ENCODE measurements at places on chromosomes 5 and 9.

DNA sequence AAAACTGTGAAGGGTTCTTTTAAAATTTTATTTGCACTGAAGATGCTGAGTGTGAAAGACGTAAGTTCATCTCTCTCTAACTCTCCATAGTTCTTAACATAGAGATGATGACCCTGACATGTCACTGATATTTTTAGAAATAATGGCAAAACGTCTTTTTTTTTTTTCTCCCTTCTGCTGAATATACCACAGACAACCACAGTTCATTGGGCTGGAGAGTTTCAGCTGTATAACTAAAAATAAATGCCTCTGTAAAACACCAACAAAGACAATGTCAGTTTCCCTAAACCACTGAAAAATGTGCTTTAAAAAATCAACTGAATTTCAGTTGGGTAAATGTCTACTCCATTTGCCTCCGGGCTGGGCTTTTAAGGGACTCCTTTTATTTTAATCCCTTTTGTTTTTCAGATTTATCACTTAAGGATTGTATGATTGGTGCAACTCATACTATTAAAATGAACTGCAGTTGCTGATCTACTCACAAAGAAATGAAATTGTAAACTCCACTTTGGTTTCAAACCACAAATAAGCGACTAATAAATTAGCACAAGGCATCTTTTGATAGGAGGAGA lies 830.9 kb upstream of the WWC1 start:
- no peak for DNase-seq

DNA sequence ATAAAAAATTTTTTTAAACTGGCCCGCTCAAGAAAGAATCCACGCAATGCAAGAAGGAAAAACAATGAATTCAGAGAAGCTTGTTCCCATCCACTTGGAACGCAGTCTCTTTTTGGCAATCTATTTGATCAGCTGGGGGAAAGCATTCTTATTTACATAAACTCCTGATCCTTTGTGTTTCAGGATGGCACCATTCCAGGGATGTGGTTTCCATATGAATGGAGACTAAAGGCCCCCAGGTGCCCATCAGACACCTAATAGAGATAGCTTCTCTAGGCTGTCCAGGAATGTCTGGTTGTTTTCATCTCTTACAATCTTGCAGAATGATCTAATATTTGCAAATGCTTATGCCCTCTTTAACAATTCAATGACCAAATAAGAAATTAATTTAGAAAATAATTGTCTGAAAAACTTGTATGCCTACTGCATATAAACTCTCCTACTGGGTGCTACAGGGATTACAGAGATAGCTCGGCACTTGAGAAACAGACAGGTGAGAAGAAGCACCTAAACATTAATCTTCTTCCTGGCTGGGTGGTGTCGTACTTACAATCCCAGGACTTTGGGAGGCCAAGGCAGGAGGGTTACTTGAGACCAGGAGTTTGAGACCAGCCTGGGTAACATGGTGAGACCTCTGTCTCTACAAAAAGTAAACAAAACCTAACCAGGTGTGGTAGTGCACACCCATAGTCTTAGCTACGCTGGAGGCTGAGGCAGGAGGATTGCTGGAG lies 3.0 kb upstream of the RASGRF2 start:
- DNase-seq, result no peak

DNA sequence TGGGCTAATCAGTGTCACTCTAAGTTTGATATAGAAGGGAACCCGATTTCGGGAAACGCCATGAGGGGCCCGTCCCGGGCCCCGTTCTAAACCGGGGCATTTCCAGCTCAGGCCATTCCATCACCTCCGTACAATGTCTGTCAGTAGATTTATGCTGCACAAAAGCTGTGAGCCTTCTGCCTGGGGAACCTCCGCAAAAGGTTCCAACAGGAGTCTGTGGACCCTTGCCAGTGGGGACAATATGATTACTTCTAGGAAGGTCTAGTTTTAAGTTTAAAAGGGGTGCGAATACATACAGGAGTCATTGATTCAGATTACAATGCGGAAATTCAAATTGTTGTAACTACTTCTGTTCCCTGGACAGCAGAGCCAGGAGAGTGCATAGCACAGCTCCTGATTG lies 57.6 kb downstream of the RAPGEF1 start:
- no peak for DNase-seq

DNA sequence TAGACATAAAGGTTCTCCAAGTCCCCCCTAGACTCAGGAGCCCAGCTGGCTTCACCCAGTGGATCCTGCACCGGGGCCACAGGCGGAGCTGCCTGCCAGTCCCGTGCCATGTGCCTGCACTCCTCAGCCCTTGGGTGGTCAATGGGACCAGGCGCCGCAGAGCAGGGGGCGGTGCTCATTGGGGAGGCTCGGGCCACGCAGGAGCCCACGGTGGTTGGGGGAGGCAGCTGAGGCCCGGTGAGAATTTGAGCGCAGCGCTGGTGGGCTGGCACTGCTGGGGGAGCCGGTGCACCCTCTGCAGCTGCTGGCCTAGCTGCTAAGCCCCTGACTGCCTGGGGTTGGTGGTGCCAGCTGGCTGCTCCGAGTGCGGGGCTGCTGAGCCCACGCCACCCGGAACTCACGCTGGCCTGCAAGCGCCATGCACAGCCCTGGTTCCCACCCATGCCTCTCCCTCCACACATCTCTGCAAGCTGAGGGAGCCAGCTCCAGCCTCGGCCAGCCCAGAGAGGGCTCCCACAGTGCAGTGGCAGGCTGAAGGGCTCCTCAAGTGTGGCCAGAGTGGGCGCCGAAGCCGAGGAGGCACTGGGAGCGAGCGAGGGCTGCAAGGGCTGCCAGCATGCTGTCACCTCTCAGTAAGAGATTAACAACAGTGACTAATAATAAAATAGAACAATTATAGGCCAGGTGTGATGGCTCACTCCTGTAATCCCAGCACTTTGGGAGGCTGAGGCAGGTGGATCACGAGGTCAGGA lies 65.9 kb downstream of the SPATA31D1 start:
- no peak for DNase-seq

- no peak for DNase-seq
These were observed at the start of gene IGFBPL1 for GRCh38 chr9:38423973-38424843. Gene IGFBPL1 (minus strand): TSS chr9:38424454. CDS start chr9:38424424, 30 bp downstream.

DNA sequence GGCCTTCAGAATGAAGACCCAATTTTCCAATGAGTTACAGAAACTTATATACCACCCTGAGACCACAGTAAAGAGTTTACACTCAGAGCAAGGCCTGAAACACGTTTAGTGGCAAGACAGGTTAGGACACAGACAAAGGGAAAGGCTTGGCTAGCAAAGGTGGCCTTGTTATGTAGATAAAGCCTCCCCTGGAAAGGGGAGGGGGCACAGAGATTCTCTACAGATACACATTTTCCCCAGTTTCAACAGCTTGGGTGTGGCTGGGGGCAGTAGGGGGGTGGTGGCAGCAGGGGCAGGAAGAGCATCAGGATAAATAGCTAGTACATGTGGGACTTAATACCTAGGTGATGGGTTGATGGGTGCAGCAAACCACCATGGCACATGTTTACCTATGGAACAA lies 51.9 kb upstream of the PPP1R2B start:
- no peak for DNase-seq

DNA sequence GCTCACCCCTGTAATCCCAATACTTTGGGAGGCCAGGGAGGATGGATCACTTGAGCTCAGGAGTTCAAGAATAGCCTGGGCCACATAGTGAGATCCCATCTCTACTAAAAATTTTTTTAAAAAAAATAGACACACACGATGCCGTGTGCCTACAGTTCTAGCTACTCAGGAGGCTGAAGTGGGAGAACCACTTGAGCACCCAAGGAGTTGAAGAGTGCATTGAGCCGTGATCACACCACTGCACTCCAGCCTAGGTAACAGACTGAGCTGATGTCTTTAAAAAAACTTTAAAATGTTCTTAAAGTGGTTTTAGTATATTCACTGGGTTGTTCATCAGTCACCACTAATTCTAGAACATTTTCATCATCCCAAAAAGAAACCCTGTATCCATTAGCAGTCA lies 51.9 kb upstream of the RNF38 start:
- no peak for DNase-seq

DNA sequence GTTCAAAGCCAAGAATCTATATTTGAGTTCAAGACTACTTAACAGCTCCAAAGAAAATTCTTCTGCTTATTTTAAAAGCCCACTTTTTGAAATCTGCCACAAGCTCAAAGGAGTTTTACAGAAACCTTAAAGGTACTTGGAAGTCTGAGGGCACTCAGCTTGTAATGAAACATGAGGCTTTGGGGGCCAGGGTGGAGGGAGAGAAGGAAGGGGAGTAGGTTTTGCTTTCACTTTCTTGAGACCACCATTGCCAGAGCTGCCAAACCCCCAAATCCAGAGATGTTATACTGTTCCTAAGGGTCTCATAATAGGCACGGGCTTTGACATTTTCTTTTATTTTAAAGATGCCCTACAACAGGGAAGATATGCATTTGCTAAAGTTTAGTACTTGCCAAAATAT lies 42.6 kb upstream of the TNFAIP8 start:
- DNase-seq, result no peak

- DNase-seq, result no peak
These were observed 105.3 kb downstream of the RASGRF2 start for GRCh38 chr5:81065492-81065891.

DNA sequence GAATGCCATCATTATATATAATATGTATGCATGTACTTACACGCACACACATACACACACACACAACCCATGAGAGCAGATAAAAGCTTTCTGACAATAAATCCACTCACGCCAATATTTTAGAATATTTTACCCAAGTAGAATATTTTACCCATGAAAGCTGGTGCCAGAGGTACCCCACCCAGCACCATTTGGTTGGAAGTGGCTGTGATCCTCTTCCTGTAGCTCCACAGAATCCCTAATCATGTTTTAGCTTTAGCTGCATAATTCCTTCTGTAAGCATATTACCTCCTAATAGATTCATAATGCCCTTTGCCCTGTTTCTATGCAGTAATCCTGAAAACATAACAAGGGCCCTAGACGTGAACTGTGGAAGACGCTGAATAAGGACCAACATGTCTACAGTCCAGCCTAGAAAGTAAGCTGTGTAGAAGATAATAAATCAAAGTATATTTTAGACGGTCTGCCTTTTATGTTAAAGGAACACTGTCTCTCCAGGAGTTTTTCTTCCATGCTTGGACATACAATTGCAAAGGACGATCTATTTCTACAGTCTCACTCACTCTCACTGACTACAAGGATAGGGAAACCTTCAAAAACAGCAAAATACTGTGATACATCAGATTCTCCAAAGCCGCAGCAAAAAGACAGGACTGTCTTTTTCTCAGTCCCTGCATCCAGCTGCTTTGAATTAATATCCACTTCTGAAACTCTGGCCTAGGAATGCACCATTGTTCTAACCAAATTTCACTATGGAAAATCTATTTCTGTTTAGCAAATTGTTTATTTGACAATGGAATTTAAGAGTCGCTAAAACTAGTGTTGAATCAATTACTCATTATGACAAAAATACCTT lies 98.2 kb downstream of the USP20 start:
- no peak for DNase-seq

DNA sequence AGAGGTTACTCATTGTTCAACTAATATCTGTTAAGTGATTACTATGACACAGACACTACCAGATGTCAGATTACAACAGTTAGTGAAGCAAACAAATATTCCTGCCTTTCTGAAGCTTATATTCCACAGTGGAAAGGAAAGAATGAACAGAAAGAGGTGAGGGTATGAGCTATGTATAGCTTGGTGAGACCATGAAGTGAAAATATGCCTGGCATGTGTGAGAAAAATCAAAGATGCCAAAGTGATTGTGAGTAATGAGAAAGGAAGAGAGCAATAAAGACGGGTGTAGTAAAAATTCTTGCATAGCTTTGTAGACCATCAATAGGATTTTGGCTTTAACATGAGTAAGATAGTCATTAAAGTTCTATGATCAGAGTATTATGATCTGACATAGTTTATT lies 734.5 kb upstream of the NUDT12 start:
- DNase-seq, result no peak

- DNase-seq, result no peak
These were observed 181.4 kb downstream of the LURAP1L start for GRCh38 chr9:12956261-12956660.

GRCh38 chr5:75734913-75735789 lies 17.9 kb upstream of the POC5 start:
- no peak for DNase-seq

DNA sequence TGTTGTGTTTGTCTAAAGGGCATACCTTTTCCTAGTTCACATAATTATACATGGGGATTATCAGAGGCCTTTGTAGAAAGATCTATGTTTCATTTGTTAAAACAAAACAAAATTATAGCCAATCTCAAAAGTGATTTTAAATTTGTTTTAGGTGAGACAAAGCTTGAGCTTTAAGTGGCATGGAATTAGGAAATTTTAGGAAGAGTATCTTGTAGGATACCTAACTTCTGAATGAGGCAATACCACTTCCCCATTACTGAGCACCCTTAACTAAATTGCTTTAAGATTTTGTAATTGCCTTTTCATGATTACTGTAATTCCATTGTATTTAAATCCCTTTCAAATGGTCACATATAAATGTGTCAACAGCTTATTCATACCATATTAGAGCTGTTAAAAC lies 775.6 kb downstream of the NR2F1-AS1 start:
- DNase-seq, result no peak

DNA sequence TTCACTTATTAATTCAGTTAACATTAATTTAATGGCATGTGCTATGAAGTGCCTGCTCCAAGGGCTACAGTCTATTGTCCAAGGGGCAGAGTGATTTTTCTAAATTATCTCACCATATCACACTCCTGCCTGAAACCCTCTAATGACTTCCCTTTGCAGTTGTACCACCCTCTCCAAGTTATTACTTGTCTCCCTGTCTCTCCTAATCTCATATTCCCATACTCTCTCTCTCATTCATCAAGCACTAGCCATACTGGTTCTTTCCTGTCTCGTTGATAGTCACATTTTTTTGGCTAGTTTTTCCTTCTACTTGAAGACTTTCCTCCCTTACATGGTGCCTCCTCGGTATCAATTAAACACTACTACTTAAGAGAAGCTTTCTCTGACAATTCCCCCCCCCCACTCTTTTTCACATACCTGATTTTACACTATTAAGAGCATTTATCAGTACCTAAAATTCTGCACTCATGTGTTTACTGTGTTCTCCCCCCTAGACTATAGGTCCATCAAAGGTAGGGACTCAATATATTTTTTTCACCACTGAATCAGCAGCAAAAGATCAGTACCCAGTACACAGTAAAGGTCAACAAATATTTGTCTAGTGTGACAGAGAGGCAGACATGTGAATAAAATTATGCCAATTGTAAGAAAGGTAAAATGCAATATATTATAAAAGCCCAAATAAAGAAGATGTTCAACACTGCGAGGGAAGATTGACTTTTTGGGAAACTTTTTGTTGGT lies 19.0 kb downstream of the RICTOR start:
- DNase-seq, result no peak

GRCh38 chr9:16688814-16689213 lies 181.7 kb downstream of the BNC2 start:
- DNase-seq, result no peak

GRCh38 chr9:126592461-126592860 lies 21.3 kb upstream of the LMX1B start:
- no peak for DNase-seq

DNA sequence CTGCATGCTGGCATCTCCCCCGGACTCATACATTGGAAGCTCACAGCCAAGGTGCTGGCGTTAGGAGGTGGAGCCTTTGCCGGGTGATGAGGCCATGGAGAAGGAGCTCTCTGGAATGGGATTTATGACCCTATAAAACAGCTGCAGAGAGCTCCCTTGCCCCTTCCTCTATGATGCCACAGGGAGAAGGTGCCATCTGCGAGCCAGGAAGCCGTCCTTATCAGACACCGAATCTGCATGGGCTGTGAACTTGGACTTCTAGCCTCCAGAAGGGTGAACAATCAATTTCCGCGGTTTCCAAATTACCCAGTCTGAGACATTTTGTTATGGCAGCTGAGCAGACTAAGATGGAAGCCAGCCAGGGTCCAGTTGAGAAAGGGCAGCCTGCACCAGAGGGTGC lies 381.2 kb upstream of the IRX1 start:
- DNase-seq, result no peak

Measured in stimulated activated CD8-positive, alpha-beta memory T cell treated with anti-CD3 and anti-CD28 coated beads, Interleukin-2, amount 100 ng/mL, for 48 hours (primary cell).